ENCODE measurements at places on chromosomes 12 and 14.

- DNase-seq: no peak
Measured at GRCh38 chr12:571795-572531, 91.3 kb downstream of the NINJ2 start.

DNA sequence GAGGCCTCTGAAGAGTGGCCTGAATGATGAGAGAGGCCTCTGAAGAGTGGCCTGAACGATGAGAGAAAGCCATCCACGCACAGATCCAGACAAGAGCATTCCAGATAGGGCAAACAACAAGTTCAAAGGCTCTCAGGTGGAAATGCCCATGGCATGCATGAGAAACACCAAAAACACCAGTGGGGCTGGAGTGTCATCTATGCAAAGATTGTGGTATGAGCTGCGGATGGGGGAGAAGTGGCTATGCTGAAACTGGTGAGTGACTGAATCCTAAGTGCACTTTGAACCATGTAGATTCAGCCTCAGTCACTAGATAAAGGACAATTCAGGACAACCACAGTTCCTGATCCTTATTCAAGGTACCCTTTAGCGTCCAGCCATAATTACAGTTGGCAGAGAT lies 79.4 kb upstream of the GZMB start:
- no peak for DNase-seq

DNA sequence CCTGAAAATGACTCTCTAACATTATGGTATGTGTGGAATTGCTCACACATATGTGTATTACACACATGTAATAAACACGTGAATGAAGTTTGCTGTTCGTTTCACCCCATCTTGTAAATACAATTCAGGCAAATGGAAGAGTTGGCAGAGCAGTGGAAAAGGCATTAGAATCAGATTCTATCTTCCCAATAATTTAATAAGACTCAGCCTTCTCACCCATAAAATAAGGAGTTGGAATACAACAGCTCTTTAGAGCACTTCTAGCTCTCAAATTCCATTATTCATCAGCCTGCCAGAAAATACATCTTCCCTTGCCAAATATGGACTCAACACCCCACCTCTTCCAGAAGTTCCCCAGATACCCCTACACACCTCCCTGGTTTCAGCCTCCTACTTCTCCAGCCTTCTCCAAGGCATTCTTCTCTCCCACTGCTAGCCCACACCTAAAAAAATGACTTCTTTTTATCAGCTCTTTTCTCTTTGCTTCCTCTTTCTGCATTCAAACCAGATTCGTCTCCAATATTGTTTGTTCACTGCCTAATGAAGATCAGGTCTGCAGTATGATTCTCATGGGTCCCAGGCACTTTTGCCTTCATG lies 66.2 kb upstream of the DYRK2 start:
- DNase-seq: no peak

- DNase-seq: no peak
Measured at GRCh38 chr14:92122351-92122677, 545 bp downstream of the CPSF2 start.

GRCh38 chr12:41605545-41606305 lies 417.6 kb downstream of the PDZRN4 start:
- no peak for DNase-seq

Measured in NCI-H2029 treated with DMSO at 0.1 percent for 48 hours (cell line).